ENCODE measurements at places on chromosomes 3 and 15. TPM values are rescaled to one million over a fixed set of nuclear protein-coding genes. Genes with fewer than 3 reads are reported as not detected.

MLF1 gene
- polyA plus RNA-seq = 6.5 TPM

LMCD1 gene
- 2.2 TPM for polyA plus RNA-seq

PAQR5 gene
- not detected for polyA plus RNA-seq

C3orf38 gene
- polyA plus RNA-seq = 24.2 TPM

THBS1 gene
- 0.77 TPM for polyA plus RNA-seq

GCSAM gene
- 36.8 TPM for polyA plus RNA-seq

SPINT1 gene
- polyA plus RNA-seq = 5.3 TPM

All from CD4-positive, alpha-beta memory T cell (primary cell).